ENCODE measurements at places on chromosomes 1 and 21.

DNA sequence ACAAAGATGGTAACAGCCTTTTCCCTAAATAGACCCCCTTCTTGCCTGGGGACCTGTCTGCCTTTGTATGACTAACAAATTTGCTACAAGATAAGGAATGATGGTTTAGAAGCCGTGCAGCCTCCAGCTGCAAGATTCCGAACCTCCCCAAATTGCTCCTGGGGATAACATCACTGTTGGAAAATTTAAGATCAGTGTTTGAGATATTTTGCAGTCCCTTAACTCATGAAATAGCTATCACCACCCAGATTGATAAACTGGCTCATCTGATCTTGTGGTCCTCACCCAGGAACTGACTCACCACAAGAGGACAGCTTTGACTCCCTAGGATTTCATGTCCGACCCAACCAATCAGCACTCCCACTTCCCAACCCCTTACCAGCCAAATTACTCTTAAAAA, 254.7 kb downstream of the USH2A start:
- no peak for DNase-seq

DNA sequence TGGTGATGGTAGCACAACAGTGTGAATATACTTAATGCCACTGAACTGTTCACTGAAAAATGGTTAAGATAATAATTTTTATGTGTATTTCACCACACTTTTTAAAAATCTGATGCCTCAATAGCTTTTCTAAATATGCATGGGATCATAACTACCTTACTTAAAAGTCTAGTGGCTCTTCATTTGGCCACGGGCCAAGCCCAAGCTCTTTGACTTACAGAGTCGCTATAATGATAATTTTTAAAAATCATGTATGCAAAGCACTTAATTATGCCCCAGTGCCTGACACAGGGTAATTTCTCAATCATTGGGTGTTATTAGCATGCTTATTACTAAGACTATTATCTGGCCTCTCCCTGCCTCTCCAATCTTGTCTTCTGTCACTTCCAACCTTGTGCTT, 7.6 kb upstream of the CNN3 start:
- no peak for DNase-seq

- DNase-seq, result no peak
These were observed 87.8 kb downstream of the HLX start for GRCh38 chr1:220966881-220967611.

DNA sequence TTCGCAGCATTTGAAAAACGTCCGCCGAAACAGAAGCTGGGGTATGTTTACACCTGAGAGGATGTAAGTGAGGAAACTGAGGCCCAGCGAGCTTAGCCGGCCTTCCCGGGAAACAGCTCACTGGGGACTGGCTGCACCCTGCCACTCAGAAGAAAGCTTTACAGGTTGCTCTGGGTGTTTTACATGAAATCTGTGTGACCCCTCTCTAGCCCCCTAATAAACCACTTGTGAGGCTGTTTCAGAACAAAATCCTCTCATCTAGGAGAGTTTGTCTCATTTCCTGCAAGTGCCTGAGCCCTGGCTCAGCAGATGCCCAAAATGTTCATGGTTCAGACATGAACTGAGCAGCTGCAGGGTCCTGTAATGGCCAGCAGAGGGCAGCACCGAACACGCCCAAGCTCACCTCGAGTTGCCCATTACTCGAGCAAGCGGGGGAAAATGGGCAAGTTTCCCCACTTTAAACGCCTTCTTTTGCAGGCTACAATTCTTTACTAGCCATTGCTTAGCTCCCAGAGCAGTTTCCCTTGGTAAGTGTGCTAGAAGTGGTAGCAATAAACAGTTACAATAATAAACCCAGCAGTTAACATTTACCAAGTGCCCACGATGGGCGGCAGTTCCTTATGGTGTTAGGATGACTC, 76.4 kb downstream of the FHAD1 start:
- DNase-seq, result peak; percentile 38

GRCh38 chr21:33755354-33755753, 113.1 kb downstream of the ITSN1 start:
- no peak for DNase-seq

DNA sequence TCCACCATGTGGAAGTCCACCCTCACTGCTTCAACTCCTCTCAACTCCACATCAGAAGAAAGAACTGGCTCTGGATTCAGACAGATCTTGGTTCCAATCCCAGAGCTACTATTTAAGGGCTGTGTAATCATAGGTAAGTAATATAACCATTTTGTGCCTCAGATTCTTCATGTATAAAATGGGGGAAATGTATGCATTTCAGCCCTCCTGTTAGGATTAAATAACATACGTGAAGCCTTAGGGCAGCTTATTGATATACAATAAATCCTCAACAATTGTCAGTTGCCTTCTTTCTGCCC, 23.3 kb downstream of the OTUD7B start:
- DNase-seq, result no peak

DNA sequence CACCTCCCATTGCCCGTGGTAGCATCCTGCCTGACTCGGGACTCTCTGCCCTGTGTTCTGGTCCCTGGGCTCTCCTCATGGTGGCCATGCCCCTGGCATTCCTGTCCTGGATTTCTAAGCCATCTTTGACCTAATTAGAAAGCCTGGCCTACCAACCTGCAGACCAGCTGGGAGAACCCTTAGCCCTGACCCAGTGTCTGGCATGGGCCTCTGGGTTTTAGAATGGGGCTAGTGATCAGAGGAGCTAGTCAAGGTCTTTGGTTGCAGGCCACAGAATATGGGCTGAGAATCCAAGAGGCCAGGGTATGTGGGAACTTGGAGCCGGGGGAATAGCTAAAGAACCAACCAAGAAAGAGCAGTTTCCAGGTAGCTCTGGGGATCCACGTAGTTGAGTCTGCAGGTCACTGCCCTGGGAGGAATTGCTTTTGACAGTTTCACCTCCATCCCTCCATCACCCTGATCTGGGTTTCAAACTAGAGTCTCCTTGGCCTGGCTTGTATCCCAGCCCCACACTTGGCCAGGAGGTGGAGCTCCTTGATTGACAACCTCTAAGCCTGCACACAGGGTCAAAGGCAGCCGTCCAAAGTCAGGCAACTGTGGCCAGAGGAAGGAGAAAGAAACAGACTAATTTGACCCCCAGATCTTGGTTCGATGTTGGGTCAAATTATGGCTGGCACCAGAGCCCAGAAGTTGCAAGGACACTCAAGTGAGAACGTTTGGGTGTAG, 54.7 kb upstream of the ABCG1 start:
- no peak for DNase-seq

DNA sequence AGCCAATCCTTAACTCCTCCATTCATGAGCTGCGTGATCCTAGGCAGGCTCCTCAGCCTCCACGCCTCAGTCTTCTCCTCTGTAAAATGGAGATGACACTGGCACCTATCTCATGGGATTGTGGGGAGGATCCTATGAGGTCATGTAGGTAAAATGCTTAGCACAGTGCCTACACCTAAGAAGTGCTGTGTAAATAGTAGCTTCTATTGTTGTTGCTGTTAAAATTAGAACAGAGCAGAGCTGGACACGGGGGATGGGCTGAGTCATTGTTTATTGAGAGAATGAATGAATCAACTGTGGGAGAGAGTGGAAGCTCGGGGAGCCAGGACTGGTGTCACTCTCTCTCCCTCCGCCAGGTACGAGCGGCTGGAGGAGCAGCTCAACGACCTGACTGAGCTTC, 43.0 kb downstream of the TMCC2 start:
- DNase-seq, result no peak

DNA sequence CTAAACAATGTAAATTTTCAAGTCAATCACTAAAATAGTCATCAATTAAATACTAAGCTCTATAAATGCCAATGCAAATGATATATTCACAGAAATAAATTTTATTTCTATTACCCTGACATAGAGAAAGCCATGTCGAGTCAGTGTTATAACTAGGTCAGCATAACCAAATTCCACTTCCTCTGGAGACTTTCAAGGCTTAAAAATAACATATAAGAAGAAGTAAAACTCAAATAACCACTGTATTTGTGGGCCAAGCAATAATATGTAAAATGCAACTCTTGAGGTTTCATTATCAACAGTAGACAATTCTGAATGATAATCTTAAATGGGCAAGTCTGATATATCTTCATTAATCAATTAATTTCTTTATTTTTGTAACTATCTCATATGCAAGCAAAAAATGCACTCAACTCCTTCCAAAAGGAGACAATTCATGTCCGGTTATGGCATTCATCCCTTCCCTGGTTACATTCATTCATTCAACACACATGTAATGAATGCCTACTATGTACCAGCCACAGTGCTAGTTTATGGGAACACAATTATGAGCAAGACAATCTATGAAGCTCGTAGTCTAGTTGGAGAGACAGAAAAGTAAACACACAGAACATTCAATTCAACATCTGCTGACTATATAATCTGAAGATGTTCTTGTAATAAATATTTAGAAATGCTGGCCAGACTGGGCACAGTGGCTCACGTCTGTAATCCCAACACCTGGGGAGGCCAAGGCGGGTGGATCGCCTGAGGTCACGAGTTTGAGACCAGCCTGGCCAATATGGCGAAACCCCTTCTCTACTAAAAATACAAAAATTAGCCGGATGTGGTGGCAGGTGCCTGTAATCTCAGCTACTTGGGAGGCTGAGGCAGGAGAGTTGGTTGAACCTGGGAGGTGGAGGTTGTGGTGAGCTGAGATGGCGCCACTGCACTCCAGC, 37.1 kb upstream of the CAP1 start:
- no peak for DNase-seq

- no peak for DNase-seq
These were observed 12.9 kb downstream of the PTPN14 start for GRCh38 chr1:214538496-214538895.

GRCh38 chr1:234533975-234534876, 55.2 kb upstream of the TARBP1 start:
- DNase-seq, result no peak

GRCh38 chr21:42682661-42683210, 29.3 kb downstream of the PDE9A start:
- no peak for DNase-seq

DNA sequence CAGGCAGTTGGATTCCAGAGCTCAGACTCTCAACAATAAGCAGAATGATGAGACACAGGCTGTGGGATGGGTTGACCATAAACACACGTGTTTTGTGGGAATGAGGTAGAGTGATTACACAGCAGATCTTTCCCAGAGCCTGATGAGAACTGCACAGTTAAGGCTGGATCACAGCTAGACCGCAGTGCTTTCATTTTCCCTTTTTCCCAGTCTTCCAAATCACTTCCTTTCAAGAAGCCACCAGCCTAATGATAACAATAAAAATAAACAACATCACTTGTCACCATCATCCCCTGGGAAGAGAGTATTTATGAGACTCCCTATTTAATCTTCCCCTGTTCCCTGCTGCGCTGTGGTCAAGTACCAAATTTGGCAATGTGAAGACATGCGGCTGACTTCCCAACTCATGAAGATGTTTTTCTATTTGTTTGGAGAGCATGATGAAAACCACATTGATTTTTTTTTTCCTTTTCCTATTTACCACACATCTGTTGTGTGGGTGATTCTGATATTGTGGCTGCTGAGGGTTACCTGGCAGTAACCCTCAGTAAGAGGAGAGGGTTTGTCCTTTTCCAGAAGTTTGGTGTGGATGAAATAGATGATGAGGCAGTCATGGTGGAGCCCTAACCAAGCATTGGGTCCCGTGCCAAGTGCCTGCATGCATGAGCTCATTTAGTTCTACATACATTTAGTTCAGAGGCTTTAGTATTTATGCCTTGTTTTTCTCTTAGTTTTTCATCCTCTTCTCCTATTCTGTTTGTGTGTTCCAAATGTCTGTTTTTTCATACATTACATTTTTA, 248.9 kb upstream of the HOOK1 start:
- no peak for DNase-seq

- no peak for DNase-seq
These were observed 50.1 kb downstream of the HLX start for GRCh38 chr1:220929304-220929703.

DNA sequence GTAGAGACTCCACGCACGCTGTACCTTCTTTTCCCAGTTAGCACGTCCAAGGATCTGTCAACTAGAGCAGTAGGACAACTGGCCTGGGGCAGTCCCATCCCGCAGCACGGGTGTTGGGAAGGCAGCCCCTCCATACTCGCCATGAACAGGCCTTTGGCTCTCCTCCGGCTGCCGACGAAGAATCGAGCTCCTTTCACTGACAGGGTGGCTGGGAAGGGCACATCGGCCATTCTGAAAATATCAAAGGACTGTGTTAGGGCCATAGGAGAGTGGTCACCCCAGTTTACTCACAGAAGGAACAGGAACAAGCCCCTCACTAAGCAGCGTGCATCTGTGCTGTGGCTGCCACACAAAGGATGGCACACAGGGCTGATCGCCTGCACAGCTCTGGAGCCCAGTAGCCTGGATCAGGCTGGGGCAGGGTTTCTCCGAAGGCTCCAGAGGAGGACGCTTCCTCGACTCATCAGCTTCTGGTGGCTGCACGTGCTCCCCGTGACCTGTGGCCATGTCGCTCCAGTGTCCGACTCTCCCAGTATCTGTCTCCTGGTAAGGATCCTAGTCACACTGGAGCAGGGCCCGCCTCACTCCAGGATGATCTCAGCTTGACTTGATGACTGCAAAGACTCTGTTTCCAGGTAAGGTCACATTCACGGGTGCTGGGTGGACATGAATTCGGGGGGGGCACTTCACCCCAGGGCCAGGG, 8.9 kb downstream of the KRTAP10-1 start:
- no peak for DNase-seq

- no peak for DNase-seq
These were observed 179.6 kb downstream of the DHRS3 start for GRCh38 chr1:12438349-12438924.

DNA sequence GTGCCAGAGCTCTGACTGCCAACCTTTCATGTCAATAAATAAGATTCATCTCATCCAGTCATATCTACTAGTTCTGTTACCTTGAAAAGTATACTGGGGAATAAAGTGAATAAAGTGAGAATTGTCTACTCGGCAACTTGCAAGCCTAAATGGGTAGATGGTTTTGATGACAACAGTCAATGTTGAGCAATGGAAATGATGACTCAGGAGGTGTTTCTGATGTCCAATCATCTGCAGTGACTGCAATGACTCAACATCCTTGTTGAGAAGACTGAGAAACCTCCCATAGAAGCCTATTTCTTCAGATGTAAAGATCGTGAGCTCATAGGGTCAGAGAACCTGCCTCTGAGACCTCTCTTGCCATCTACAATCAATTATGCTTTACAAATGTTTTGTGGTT, 276.4 kb downstream of the SPATA17 start:
- no peak for DNase-seq

DNA sequence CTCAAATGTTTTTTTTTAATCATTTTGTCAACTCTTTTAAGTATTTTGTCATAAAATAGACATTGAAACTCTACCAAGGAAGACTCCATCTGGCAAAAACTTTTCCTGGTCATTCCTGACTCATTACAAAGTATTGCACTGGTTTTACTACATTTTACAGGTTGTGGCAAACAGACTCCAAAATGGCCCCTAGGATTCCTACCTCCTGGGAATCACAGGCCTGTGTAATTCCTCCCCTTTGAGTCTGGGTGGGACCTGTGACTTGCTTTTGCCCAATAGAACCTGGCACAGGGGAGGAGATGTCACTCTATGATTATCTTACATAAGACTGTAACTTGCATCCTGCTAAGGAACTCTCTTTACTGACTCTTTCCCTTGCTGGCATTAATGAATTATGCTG, 123.6 kb upstream of the KCNJ6 start:
- DNase-seq, result no peak
